ENCODE measurements at places on chromosomes 1 and 21.

- DNase-seq = no peak
Measured at GRCh38 chr1:178088651-178089050, 5.3 kb upstream of the RASAL2 start.

GRCh38 chr1:214363386-214363785 lies 82.4 kb downstream of the SMYD2 start:
- no peak for DNase-seq

DNA sequence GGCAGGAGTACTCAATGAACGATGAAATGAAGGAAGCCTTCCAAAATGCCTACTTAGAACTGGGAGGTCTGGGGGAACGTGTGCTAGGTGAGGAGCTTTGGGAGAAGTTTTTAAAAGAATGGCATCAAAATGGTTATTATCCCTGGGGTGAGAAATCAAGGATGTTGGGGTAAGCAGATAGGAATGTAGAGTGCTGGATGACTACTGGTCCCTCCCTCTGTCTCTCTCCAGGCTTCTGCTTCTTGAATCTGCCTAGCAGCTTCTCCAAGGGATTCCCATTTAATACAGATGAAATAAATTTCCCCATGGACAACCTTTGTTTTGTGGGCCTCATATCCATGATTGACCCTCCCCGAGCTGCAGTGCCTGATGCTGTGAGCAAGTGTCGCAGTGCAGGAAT lies 19.0 kb upstream of the CASQ1 start:
- no peak for DNase-seq

DNA sequence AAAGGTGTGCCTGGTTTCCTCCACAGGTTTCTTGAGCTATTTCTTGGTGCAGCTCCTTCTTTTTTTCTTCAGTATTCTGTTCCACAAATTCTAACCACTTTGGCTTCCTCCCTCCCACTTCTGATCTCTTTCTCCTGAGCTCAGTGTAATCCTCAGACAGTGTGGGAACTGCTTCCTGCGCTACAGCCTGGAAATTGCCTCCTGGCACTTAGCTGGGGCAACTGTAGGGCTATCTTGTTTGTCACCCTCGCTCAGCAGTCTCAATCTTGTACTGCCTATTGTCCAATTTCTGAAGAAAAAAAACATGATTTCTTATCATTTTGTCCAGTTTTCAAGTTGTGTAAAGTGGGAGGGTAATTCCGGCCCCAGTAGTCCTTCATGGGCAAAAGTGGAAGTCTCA lies 24.0 kb upstream of the GALNT2 start:
- no peak for DNase-seq

- no peak for DNase-seq
Measured at GRCh38 chr1:228972576-228972975, 237.3 kb downstream of the RHOU start.

DNA sequence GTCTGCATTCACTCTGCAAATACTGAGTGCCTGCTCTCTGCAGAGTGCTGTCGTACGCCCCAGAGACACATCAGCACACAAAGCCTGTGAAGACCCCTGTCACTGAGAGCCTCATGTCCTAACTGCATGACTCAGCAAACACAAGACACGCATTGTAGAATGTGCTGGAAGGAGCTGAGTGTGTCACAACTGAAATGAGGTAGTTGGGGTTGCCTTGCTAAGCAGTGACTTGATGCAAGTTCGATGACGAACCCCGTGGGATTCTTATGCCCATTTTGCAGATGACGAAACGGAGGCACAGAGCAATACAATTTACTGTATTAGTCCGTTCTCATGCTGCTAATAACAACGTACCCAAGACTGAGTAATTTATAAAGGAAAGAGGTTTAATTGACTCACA lies 65.1 kb downstream of the RIPK4 start:
- DNase-seq = no peak

DNA sequence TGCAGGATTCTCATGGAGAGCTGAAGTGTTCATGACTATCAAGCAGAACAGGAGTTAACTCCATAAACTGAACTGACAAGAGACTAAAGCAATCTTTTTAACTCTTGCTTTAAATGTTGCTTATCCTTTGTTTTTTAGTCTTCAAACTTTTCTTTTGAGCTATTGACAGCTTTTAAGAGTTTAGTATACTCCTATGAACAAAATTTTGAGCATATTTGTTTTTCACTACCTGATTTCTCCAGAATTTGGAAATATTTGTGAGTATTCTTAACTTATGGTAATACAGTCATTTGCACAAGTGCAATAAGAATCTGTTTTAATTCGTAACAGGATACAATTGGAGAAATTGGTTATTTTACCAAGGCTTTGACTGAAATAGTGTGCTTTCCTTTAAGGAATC lies 7.2 kb downstream of the DNAI4 start:
- no peak for DNase-seq

- no peak for DNase-seq
Measured at GRCh38 chr1:53585129-53585528, 125.9 kb downstream of the DMRTB1 start.

- DNase-seq = no peak
Measured at GRCh38 chr1:212457740-212458338, 25.1 kb downstream of the NENF start.

- no peak for DNase-seq
Measured at GRCh38 chr1:237932816-237933215, 42.1 kb upstream of the ZP4 start.

- DNase-seq = no peak
Measured at GRCh38 chr1:15195420-15196052, 42.0 kb downstream of the TMEM51 start.

All from NCI-H187 (cell line).